ENCODE measurements at places on chromosomes 12 and 14. TPM values are rescaled to one million over a fixed set of nuclear protein-coding genes. Genes with fewer than 3 reads are reported as not detected.
A peak's percentile ranks its signal among the peaks of the same experiment; 100 is the strongest.

DNA sequence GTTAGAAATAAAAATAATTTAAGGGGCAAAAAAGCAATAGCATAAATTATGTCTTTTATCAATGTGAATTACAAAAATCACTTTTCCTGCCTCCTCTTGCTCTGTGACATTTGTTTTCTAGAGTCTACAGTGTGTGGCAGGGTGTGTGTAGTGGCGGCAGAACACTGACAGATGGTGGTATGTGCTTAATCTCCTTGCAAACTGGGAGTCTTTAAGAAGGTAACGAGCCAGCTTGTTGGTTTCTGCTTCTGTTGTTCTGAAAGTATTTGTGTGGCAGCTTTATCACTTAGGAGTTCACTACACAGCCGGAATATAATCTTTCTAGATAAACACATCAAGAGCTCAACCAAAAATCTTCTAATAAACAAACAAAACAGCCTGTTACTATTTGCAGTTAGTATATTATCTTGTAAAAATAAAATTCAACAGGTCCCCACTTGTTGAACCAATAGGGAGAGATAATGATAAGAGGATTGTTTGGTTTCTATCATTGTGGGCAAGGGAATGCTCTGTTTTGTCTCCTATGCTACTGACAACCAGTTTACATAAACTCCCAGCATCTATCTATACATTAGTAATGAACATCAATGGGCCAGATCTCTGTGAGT lies 13.0 kb downstream of the CDKL1 start:
- H3K4me1 ChIP-seq: peaks cover 5% of the 10 kb centered on the region
- no peaks in the 10 kb centered on the region for H3K36me3 ChIP-seq
- no peak overlapping the region for H3K4me3 ChIP-seq
- no peak for DNase-seq
- H3K27ac ChIP-seq: no peak overlapping the region

DNA sequence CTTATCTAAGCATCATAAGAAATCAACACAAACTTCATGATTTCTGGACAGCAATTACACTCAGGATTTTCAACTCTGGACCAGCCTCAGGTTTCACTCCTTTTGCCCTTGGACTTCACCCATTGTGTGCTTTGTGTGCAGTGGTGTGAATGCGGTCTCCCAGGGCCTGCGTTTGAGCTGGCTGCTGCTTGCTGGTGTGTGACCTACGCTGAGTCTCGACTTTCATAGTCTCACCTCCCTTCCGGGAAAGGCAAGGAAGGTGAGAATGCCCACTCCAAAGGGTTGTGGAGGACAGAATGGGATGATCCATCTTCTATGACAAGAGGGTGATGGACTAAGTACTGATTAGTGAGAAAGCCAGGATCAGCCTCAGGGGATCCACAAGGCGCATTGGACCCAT lies 228.8 kb downstream of the C12orf75 start:
- no peak overlapping the region for H3K4me3 ChIP-seq
- no peak for DNase-seq
- H3K4me1 ChIP-seq: peaks cover 23% of the 10 kb centered on the region

- no peak overlapping the region for H3K27ac ChIP-seq
- no peak overlapping the region for H3K4me3 ChIP-seq
- DNase-seq: no peak
- H3K4me1 ChIP-seq: no peaks in the 10 kb centered on the region
Observed at GRCh38 chr12:27732281-27732680, 21.6 kb downstream of the MRPS35 start.

The KLHL33 gene
- total RNA-seq: not detected

The ENDOU gene
- total RNA-seq: 3.7 TPM

The NRIP2 gene
- total RNA-seq: 1.2 TPM

GRCh38 chr14:105487986-105488777 lies 1.5 kb downstream of the CRIP1 start:
- H3K36me3 ChIP-seq: no peaks in the 10 kb centered on the region
- H3K27ac ChIP-seq: no peak overlapping the region
- peaks cover 19% of the 10 kb centered on the region for H3K27me3 ChIP-seq
- H3K4me3 ChIP-seq: no peak overlapping the region
- peaks cover 10% of the 10 kb centered on the region for H3K4me1 ChIP-seq

DNA sequence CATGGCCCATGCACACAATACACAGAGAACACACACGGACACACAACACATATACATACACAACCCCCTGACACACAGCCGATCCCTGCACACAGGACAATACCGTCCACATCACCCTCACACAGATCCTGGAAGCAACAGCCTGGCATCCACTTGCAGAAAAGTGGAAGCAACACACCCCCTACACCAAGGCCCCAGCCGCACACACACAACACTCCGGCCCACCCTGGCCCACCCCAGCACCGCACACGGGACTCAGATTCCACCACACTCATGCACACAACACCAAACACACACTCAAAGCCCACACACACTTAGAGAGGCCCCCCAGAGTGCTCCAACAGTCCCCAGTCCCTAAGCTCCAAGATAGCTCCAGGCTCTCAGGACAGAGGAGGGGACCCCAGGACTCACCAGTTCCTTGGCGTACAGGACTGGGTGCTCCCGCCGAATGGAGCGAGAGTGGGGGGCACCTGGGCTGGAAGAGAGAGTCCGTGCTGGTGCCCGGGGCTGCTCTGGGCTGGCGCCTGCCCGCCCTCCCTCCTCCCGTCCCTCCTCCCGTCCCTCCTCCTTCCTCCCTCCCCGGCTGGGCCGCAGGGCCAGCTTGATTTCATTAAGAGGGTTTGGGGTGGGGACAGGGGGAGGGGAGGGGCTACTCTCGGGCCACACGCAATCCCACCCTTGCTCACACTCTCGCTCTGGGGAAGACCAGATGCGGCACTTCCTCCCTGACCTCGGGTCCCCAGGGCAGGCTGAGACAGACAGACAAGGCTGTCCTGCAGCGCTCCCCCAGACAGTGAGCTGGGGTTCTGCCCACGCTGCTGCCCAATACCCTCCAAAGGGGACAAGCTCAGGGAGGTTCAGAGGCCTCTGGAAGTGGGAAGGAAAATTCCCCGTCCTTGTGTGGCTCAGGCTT lies at the start of gene TMEM119:
Gene TMEM119 (minus strand): TSS at position 526 of the 913 bp plus-strand sequence. CDS start 5,701 bp downstream, outside the sequence.
- H3K36me3 ChIP-seq: no peaks in the 10 kb centered on the region
- H3K4me3 ChIP-seq: peak within 1 kb of the TSS; percentile 85

The NEUROD4 gene
- 3.3 TPM for total RNA-seq

The DCAF4 gene
- 11.0 TPM for total RNA-seq

DNA sequence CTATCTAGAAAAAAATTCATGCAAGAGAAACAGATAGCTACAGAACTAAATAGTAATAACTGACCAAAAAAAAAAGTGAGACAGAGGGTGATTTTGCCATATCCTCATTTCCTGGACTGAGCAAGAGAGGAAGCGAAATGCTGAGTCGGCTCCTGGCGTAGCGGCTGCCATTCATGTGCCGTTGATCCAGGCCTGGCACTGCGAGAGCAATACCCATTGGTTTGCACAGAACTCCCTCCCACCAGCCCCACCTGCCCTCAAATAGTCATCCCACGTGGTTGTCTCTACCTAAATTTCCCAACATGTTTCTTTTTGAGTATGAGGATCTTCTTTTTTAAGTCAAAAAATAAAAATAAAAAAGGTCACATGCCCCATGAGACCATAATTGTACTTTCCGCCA lies 9.4 kb upstream of the WNT5B start:
- peaks cover 26% of the 10 kb centered on the region for H3K27me3 ChIP-seq
- peaks cover 4% of the 10 kb centered on the region for H3K4me1 ChIP-seq
- H3K4me3 ChIP-seq: no peak overlapping the region
- no peak for DNase-seq
- peaks cover 15% of the 10 kb centered on the region for H3K36me3 ChIP-seq
- no peak overlapping the region for H3K27ac ChIP-seq

DNA sequence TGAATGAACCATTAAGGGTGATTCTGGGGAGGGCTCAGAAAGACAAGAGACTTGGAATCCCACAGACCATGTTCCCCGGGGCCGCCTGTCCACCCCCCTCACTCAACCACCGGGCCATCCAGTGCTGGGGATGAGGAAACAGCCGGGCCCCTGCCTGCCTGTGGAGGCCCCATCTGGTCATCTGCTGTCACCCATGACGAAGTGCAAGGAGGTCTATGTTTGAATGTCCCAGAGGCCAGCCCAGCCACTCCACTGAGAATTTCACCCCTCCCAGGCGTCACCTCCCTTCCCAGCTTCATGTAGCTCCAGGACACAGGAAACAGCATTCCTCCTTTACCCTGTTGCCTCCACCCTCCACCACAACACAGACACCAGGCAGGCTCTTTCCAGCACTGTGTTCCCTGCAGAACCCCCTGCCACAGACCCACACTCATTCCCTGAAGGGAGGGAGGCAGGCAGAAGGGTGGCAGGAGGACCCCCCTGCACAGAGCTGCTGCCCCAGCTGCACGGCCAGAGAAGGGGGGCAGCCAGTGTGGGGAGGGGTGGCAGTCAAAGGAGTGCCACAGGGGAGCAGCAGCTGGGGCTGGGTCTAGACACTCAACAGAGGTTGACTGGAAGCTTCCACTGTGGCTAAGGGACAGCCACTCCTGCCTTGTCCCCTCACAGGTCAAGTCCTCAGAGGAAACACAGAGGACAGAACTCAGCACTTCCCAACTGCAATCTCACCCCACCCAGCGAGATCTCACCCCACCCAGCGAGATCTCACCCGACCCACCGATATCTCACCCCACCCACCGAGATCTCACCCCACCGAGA lies 50.3 kb upstream of the PPP2R5C start:
- no peak overlapping the region for H3K4me3 ChIP-seq
- peaks cover 8% of the 10 kb centered on the region for H3K4me1 ChIP-seq
- no peak for DNase-seq
- H3K27ac ChIP-seq: no peak overlapping the region
- H3K27me3 ChIP-seq: peaks cover 11% of the 10 kb centered on the region

The KRT78 gene
- total RNA-seq: 29.1 TPM

DNA sequence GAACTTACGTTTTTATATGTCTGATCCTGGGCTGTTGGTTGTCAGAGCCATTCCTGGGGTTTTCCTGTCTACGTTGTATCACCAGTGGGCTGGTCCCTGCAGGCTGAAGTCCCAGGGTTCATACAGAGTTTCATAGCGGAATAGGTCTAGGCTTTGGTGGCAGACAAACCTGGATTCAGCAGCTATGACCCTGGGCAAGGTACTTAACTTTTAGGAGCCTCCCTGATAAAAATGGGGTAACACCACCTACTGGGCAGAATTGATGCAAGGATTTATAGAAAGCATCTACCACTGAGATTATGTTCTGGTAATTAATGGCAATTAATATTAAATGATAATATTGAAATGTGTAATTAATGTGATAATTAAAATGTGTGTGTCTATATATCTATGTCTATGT lies 141.2 kb downstream of the SYNE2 start:
- H3K27me3 ChIP-seq: no peaks in the 10 kb centered on the region
- H3K4me3 ChIP-seq: no peak overlapping the region
- peaks cover 28% of the 10 kb centered on the region for H3K36me3 ChIP-seq
- H3K4me1 ChIP-seq: peaks cover 7% of the 10 kb centered on the region
- no peak overlapping the region for H3K27ac ChIP-seq

GRCh38 chr14:70779667-70780066 lies 29.6 kb downstream of the MAP3K9 start:
- H3K36me3 ChIP-seq: peaks cover 4% of the 10 kb centered on the region
- DNase-seq: no peak
- no peaks in the 10 kb centered on the region for H3K4me1 ChIP-seq
- no peak overlapping the region for H3K27ac ChIP-seq
- H3K27me3 ChIP-seq: no peaks in the 10 kb centered on the region
- H3K4me3 ChIP-seq: no peak overlapping the region

The RNU6-8 gene
- not detected for total RNA-seq

The PGAM5 gene
- total RNA-seq: 41.0 TPM

The MYO1H gene
- total RNA-seq: 0.79 TPM

The SCNN1A gene
- total RNA-seq: 29.2 TPM

Measured in type B pancreatic cell (in vitro differentiated cells).